Activated CD4-positive, alpha-beta T cell treated with anti-CD3 and anti-CD28 coated beads for 4 hours (primary cell): ENCODE measurements at places on chromosomes 2 and 18.

- no peak for DNase-seq
Observed at GRCh38 chr2:124879640-124880039, 854.6 kb downstream of the CNTNAP5 start.

DNA sequence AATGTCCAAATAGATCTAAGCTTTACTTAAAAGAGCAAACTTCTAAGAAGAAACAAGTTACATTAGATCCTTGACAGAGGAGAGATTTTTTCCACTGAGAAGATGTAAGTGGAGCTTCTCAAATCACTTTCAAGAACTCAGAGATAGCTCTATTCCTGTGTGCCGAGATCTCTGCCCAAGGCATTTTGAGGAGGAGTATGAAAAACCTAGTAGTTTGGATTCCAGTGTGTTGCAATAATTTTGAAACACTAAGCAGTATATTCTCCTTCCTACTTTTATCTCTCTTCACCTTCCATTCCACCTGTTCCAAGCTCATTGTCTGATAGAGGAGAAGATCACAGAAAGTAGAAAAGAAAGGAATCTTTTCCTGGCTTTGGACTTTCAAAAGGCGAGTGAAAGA is 192.0 kb upstream of the TANK start:
- no peak for DNase-seq

- DNase-seq: no peak
Observed at GRCh38 chr18:48784656-48785055, 166.1 kb downstream of the SMAD7 start.

- no peak for DNase-seq
Observed at GRCh38 chr2:120343100-120343432, 2.9 kb upstream of the INHBB start.

DNA sequence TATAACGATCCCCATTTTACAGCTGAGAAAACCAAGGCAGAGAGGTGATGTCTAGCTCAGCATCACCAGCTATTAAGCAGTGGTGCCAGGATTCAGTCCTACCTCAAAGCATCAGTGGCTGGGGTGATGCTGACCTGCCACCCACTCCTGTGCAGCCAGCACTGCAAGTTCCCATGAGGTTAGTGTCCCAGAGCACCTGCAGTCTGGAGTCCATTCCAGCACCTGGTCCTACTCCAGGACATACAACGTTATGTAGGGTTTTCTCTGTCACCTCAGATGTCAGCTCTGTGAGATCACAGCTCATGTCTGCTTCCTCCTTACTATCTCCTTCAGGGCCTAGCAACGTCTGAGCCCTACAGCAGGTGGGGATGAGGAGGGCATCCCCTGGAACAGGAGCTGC is 328.0 kb upstream of the HS6ST1 start:
- DNase-seq: no peak

DNA sequence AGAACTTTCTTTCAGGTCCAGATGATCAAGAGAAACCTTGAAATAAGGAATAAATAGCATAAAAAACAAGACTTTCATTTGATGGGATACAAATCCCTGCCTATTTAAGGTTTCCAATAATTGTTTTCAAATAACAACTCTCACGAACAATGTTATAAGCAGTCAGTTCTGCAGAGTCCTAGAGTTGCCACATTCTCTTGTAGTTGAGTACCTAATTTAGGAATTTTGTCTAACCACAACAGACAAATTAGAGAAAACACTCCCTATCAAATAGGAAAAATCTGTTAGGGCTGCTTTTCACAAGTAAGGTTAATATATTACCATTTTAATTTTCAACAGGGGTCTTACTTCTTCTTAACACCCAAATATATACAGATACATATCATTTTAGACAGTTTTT is 130.1 kb upstream of the CDH20 start:
- no peak for DNase-seq

DNA sequence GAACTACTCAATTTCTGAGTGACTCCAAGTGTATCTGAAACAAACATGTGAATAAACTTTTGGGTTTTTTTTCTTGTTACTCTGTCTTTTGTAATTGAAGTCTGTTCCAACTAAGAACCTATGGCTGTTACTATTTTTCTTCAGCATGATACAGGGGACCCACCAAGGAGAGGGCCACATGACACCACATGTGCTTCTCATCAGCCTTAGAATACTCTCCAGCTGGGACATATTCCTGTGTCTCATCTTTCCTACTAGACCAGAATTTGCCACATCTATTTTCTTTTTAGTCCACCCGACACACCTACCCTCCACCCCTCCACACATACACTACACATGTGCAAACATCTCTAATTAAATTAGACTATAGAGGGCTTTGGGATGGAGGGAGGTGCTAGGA is 191.7 kb upstream of the NDUFV2 start:
- DNase-seq: no peak

GRCh38 chr2:150872756-150873395 is 385.4 kb upstream of the RND3 start:
- DNase-seq: no peak

- DNase-seq: no peak
Observed at GRCh38 chr2:85377083-85377482, 22.5 kb downstream of the ELMOD3 start.

GRCh38 chr2:191246820-191247380 is 1.7 kb downstream of the MYO1B start:
- no peak for DNase-seq

GRCh38 chr2:8684878-8685696 is 3.2 kb downstream of the ID2 start:
- peak; percentile 35 for DNase-seq

GRCh38 chr2:168663993-168664392 is 138.4 kb upstream of the NOSTRIN start:
- DNase-seq: no peak

- no peak for DNase-seq
Observed at GRCh38 chr18:62384068-62384467, 59.0 kb downstream of the TNFRSF11A start.

DNA sequence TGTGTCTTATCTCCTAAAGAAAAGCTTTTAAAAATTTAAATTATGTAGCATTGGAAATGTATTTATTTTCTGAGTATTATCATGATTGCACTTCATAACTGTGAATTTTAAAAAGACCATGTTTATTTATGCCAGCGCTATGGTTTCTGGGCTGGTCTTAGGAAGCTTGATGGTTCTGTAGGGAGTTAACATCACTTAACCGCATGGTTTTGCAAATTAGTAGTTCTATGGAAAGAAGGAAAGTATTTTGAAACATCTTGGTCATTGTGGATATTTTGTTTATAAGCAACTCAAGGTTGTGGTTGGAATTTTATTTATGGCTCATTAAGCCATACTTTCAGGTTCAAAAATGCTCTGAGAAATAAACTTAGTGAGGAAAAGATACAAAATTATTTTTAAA is 549.4 kb downstream of the STK39 start:
- DNase-seq: no peak

- no peak for DNase-seq
Observed at GRCh38 chr2:10897956-10898355, 13.8 kb upstream of the KCNF1 start.

DNA sequence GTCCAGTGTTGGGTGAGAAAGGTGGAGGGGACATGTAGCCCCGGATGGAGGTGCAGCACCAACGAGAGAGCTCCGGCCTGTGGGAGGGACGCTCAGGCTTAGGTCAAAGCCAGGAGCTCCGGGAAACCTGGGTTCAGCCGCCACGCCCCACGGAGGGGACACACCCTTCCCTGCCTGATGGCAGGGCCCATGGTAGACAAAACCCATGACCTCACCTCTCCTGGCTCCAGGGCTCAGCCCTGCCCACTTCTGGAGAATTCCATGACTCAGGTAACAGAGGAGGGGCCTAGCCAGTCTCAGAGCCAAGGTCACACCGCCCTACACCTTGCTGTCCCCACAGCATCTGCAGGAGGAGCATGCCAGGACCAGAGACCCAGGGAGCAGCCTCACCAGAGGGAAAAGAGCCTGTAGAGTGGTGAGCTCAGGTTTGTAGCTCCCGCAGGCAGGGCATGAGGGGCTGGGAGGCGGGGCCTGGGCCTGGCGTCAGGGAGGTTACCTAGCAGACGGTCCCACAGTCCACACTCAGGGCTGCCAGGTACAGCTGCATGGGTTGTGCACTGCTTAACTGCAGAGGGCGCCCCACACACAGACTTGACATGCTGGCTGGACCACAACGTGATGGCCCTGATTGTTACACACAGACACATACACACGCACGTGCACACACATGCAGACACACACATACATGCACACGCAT is 70.8 kb upstream of the SMAD7 start:
- DNase-seq: peak; percentile 33

DNA sequence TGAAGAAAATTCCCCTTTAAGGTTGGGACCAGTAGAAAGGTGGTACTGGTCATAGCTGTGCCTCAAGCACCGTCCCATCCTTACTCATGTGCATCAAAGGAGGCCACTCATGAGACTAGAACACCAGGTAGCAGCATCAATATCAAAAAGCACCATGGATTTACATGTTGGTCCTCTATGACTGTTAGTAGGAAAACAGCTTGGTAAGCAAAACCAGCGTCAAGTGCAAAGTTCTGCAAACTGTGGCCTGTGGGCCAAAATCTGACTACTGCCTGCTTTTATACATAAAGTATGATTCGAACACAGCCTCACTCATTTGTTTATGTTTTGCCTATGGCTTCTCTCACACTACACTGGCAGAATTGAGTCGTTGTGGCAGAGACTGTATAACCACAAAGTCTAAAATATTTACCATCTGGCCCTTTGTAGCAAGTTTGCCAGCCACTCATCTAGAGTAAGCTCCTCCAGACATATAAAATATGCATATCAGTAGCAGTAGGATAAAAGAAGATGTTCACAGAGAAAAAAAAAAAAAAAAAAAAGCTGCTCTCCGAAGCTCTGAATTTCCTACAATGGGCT is 119.7 kb upstream of the CTNNA2 start:
- DNase-seq: no peak

DNA sequence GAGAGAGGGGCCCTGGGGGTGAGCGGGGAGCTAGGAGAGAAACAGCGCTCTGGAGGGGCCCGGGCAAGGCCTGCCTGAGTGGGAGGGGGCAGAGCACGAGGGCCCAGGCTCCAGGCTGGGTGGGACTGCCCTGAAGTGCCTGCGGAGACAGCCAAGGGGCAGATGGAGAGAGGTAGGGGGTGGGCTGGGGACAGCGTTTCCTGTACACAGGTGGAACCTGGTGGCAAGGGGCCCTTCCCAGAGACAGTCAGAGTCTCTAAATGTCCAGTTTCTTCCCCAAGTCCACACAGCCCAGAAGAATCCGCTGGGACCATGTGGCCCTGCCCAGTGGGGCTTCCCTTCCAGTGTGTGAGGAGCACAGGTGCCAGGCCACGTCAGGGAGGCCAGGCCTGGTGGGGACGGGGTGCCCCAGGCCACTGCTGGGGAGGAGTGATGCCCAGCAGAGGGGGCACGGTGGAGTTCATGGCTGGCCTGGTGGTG is 1.7 kb upstream of the GPR35 start:
- DNase-seq: no peak

DNA sequence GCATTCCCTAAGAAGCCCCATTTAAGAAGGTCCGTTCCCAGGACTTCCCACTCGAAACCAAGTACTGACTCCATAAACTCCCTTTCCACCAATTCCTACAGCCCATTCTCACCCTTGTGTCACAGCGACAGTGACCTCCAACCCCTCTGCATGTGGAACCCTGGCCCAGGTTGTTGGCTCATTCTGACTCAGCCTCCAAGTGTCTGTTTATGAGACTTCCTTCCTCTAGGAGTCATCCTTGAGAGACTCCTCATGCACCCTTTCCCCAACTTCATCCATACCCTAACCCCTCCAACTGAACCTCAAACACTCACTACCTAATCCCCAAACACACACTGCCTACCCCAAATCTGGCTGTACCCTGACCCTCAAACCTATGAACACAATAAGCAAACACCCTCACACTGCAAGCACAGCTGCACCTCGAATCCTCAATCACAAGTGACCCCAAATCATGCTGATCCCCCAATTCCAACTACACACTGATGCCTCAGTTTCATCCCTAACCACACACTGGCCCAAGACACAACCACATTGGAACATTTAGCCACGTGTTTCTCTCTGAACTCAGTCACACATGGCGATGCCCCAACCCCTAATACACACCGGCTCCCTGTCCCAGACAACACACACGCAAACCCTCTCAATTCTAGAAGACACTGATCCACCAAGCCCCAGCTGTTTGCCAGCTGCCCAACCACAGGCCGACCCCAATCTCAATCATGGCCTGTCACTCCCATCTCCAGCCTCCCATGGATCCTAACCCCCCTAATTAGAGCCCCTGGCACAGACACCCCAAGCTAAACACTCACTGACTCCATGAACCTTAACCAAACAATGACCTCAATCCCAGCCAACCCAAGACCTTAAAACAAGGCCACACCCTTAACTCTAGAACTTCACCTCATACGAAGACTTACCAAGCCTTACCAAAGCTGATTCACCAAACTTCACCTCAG is 219.6 kb downstream of the CYP26B1 start:
- no peak for DNase-seq

GRCh38 chr2:26892922-26893524 is 45.1 kb downstream of the DPYSL5 start:
- DNase-seq: no peak

GRCh38 chr2:67451086-67451832 is 54.1 kb downstream of the ETAA1 start:
- DNase-seq: no peak

GRCh38 chr2:167719410-167719809 is 528.0 kb downstream of the STK39 start:
- DNase-seq: no peak

GRCh38 chr2:18062892-18063291 is 184.4 kb downstream of the KCNS3 start:
- DNase-seq: no peak

DNA sequence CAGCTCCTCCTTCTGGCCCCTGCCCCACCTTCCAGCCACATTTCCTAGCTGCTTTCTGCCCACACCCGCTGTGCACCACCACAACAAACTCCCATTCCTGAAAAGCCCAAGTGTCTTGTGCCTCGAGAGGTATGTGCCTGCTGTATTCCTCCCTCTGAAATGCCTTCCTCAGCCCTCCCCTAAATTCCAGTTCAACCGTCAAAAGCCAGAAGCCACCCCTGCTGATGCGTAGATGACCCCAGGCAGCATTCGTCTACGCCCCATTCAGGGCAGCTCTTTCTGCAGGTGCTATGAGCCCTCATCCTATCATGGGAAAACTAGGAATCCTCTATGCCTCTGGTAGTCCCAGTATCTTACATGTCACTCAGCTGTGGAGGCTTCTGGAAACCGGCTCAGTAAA is 71.7 kb downstream of the DNMT3A start:
- no peak for DNase-seq

DNA sequence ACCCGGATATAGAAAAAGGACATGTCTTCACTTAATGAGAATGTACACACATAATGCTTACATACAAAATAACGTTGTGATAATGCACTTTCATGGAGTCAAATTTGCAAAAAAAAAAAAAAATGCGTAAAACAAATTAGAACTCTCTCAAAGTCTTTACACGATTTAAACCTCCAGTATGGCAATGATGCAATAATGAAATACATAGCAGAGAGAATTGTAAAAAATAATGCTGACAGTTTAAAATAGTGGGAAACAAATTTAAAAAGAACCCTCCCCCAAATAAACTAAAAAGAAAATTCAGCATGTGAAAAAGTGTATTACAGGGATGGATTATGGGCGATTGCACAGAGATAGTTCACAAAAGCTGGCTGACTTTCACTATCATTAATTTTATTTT is 46.6 kb upstream of the FHL2 start:
- DNase-seq: no peak
